ENCODE measurements at places on chromosomes 11 and 22.

DNA sequence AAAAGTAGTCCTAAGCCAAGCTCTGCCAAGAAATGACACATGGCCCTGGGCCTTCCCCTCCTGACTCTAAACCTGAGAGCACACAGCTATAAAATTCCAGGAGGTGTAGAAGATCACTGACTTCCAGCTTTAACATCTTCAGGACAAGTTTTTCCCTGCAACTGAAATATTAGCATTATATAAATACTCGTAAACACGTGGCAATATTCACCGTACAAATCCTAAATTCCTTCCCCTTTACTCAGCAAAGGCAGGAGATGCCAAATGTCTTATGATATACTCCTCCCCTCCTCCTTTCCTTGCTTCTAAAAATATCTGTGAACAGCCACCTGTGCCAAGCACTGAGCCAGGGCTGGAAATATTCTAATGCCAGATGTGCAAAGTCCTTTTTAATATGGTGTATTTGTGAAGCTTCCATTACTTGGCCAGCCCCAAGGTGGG lies 194.0 kb downstream of the LARGE1 start:
- DNase-seq = peak; percentile 1

DNA sequence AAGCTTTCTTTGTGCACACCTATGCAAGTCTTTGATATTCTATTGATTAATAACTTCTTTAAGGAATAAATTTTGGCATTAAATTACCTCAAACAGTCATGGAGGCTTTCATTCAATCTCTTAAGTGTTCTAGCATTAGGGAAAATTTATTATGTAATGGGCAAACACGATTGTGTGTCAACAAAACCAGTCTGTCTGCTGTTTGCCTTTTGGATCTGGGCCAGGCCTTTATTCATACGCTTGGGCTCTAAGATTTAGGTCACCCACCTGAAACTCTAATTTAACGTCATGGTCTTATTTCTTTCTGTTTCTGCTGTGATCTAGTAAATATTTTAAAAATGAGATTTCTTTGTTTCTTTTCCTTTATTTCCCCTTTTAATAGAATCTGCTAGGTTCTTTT lies 1270.6 kb downstream of the LRRC4C start:
- no peak for DNase-seq

DNA sequence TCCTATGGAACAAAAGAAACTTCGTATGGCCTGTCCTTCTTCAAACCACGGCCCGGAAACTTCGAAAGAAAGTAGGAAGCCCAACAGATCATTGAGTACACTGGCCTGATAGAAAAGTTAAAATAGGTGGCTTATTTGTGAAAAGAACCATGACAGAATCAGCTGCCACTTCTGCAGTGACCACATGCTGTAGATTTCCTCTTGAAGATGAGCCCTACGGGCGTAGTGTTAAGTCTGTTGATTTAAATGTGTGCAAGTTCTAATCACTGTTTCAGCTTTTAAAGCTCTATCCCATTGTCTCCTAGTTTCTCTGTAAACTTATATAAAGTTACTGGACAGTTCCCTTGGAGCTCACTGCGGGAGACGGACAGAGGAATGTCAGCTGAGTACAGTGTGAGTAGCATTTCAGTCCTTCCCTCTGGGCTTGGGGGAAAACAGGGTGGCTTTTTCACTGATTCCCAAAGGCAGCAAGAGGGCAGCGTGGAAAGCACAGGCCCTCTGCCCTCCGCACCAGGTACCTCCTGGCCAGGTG lies 17.8 kb downstream of the SAMM50 start:
- DNase-seq = no peak

DNA sequence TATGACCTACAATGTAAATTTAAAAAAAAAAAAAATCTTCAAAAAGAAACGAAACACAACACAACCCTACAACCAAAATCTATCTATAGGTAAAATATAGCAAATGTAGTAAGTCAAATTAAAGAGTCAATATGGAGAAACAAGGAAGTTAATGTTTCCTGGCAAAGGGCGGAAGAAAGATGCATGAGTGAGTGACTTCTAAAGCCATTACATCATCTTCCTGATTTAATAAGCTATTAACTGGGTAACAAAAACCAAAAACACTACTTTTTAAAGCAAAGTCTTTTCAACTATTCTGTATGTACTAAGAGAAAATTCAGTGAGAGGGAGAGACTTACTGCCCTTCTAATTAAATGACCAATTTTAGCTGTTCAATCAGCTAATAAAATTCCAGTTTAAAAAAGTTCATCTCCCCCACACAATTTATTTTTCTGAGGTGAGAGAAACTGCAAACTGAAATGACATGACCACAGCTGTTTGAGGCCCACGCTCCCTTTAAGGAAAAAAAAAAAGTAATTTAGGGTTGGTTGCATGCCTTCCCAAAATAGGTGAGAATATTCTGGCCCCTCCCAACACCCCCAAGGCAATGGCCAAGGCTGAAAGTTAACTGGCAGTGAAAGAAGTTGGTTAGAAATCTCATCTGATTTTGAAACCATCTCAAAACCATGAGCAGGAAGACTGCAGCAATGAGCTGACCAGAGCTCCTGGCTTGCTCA lies 5.9 kb downstream of the SF1 start:
- no peak for DNase-seq

DNA sequence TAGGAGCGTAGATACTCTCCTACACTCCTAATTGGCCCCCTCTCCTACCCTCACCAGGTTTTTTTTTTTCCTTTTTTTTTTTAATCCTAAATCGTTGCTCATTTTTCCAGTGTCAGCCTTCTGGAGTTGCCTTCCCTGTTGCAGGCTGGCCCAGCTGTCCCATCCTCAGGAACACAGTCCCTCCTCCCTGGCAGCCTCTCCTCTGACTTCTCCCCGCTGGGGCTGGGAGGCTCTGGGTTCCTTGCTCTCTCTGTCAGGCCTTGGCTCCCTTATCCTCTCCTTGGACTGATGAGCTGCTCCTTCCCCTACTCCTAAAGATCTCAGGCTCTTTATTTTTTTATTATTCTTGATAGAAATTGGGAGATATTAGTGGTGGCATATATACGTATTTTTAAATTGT lies 62.2 kb downstream of the PKNOX2 start:
- DNase-seq = no peak

DNA sequence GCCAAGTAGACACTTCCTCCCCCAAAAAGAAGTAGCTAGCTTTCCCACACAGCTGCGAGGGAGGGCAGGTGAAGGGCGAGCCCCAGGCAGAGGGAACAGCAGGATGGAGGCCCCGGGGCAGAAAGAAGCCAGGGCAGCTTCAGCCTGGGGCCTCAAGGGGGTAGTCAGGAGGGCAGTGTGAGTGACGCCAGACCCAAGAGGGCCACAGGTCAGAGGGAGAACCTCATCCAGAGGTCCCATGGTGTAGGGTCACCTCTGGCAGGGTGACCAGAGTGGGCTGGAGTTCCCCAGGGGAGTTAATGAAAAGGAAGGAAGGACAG lies 9.2 kb downstream of the PRR5 start:
- DNase-seq = no peak

GRCh38 chr11:69868006-69868810 lies 49.0 kb upstream of the FGF3 start:
- no peak for DNase-seq

GRCh38 chr11:110121204-110121603 lies 28.0 kb downstream of the ZC3H12C start:
- peak; percentile 83 for DNase-seq

DNA sequence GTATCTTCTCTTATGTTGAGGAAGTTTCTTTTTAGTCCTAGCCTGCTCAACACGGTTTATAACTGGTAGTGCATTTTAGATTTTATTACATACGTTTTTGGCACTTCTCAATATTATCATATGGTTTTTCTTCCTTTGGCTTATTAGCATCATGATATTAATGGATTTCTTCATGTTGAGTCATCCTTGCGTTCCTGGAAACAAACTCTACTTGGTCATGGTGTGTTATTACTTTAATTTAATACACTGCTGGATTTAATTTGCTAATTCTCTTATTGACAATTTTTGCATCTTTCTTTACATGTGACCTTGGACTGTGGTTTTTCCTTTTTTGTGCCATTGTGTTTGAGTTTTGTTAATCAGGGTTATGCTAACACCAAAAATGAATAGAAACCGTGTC lies 20.5 kb downstream of the IGF2 start:
- DNase-seq = no peak

DNA sequence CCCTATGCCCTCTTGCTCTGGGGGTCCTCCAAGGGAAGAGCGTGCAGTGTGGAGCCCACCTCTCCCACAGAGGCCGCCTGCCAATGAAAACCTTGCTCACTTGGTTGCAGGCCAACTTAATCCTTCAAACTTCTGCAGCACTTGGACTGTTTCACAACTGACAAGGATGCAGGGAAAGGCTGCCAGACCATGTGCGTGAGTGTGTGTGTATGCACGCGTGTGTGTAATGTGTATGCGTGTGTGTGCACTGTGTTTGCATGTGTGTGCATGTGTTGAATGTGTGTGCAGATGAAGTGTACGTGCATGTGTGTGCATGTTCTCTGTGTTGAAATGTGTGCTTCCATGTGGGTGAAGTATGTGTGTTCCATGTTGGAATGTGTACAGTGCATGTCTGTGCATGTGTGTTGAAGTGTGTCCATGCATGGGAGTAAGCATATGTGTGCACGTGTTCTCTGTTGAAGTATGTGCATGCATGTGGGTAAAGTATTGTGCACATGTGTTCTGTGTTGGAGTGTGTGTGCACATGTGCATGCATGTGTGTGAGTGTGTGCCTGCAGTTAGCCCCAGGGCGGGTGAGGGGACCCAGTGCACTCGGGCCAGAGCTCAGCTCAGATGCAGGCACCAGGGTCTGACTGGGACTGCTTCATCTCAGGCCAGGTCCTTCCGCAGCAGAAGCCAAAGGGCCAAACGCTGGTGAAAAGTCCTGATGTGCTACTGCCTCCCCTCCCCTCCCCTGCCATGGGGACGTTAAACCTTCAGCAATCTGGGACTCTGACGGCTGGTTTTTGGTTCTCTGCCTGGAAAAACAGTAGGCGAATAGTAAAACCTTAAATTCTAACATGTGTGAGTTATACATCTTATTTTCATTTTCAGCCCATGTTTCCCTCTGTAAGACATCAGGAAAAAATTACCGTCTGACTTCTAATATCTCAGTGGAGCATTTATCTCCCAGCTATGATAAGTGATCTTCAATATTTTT lies 72.0 kb downstream of the FLI1 start:
- peak; percentile 22 for DNase-seq

GRCh38 chr11:96311120-96311568 lies 31.9 kb downstream of the MAML2 start:
- DNase-seq = peak; percentile 82

DNA sequence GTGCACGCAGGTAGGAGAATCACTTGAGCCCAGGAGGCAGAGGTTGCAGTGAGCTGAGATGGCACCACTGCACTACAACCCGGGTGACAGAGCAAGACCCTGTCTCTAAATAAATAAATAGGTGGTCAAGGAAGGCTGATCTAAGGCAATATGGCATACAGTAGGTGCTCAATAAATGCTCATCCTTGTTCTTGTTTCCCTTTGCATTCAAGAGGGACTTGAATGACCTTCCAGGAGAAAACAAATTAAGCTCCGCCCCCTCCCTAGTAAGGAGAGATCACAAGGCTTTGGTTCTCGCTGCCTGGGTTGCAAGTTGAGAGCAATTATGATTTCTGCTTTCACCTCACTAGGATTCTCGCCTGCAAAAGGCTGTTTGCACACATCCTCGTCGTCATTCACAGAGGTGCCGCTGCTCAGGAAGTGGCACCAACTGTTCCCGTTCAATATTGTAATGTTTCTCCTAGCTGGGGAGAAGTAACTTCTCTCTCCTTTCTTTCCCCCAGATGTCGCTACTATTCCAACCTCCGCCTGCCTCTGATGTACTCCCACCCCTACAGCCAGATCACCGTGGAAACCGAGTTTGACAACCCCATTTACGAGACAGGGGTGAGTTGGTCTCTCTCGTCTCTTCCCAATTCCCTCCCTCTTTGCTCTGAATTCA lies 51.8 kb upstream of the ASPHD2 start:
- no peak for DNase-seq

DNA sequence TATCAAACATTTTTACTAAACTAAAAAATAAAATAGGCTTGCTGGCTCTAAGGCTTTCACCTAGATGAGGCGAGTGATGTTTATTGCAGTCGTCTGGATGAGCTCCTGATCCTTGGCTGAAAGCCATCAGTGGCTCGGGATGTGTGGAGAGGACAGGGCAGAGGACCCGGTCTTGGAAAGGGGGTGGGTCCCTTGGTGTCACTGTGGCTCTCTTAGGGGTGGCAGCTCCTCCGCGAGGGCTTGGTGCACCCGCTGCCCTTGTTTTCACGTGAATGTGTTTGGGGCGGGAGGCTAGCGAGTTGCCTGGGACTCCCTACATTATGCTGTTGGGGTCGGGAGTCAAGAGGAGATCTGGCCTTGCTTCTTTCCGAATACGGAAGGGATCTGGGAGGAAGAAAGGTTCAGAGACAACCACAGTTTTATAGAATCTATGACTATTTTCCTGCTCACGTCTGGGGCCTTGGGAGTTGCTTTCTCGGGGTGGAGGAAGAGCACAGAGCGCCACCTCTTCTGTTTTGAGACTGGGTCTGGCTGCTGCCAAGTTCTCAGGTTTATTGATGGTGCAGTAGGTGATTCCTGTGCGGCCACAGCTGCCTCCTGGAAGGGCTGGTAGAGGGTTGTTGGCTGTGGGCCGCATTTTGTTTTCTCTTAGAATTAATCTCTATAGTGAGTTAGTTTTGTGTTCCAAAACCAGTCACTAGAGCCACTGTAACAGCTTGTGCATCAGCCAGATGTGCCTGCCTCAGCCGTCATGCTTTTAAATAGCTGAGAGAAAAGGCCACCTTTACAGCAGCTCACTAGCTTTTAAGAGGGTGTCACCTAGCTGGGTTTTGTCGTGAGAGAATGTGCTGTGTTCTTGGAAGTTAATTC lies 12.8 kb downstream of the TBC1D22A start:
- no peak for DNase-seq

DNA sequence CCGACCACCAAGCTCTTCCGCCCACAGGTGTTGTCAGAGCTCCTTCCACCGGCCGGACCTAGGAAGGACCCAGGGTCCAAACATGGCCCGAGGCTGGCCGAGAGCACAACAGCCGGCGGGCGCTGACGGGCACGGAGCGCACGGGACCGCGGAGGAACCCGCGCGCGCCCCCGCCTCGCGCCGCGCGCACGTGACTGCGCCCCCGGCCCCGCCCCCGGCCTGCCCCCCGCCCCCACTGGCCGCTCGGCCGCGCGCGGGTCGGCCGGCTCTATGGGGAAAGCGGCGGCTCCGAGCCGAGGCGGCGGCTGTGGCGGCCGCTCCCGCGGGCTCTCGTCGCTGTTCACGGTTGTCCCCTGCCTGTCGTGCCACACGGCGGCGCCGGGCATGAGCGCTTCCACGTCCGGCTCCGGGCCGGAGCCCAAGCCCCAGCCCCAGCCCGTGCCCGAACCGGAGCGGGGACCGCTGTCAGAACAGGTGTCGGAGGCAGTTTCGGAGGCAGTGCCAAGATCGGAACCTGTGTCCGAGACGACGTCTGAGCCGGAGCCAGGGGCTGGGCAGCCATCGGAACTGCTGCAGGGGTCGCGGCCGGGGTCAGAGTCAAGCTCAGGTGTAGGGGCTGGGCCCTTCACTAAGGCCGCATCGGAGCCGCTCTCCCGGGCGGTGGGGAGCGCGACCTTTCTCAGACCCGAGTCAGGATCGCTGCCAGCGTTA lies at the start of gene OSBP2:
Gene OSBP2 (plus strand): TSS at position 235 of the 711 bp plus-strand sequence. CDS start 36 bp downstream, at position 271.
- no peak for DNase-seq

DNA sequence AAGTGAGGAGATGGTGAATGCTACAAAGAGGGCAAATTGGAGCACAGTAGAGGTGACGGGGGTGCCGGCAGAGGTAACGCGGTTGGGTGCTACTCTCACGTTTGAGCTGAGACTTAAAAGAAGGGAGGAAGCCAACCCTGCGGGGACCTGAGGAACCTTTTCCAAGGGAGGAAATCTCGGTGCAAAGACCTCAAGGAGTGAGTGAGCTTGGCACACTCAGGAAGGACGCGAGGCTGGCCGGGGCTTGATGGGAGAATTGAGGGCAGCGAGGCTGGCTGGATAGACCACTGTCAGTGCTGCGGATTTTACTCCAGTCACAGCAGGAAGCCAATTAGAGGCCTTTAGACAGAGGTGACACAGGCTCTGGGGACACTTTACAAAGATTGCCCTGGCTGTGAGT lies 25.0 kb downstream of the TSKU start:
- no peak for DNase-seq
